ENCODE measurements at places on chromosomes 3 and 15.

DNA sequence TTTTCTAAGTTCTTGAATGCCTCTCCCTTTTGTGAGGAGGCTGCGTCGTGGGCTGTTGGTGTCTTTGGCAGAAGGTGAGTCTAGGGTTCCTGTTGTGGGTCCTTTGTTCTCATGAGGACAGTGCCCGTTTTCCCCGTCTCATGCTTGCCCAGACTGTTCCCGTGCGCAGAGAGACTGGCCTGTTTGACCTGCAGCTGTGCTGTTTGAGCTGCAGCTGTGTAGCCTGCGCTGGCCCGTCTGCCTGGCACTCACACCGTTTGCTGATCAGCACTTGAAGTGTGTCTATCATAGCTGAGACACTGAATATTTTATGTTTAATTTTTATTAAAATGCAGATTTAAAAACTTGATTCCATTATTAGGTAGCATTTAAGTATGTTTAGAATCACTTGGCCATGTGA, 9.9 kb downstream of the GOLGA6L2 start:
- DNase-seq = no peak

GRCh38 chr3:54251705-54252104, 129.4 kb downstream of the CACNA2D3 start:
- DNase-seq = no peak

DNA sequence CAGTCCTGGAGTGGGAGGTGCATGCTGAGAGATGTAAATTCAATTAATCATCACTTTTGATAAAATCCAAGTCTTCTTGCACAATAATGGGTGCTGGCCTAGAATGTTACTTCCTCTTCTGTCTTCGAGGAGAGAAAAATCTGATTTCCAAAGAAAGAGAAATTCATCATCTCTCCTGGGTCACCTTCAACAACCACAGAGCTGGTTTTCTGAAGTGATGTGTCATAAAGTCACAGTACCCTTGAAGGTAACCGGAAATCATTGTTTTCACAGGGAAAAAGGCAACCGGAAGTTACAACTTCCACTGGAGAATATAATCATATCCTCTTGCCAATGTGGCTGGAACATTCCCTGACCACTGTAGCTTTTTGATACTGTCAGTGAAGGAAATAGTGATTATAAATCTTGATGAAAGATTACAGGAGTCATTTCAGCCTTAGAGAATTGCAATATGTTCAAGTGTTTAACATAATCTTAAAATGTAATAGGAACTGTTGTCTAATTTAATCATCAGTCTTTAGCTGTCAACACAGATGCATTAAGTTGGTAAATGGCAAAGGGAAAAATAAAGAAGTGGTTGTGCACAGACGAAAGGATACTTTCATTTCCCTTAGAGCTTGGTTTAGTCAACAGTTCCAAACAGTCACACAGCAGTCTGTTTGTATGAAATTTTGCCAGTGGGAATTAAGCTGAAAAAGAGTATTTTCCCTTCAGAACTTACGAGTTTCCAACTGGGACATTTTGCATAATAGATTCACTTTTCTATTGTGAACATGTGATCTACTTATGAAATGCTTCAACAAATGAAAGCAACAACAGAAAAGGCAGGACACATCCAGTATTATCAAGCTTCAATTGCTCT, 106.5 kb upstream of the SLC4A7 start:
- no peak for DNase-seq

- DNase-seq = no peak
Observed at GRCh38 chr3:156024904-156025533, 95.4 kb upstream of the KCNAB1 start.

GRCh38 chr3:159994182-159994581, 5.5 kb downstream of the IL12A start:
- DNase-seq = no peak

- no peak for DNase-seq
Observed at GRCh38 chr3:172302203-172302602, 146.1 kb downstream of the GHSR start.

GRCh38 chr3:123672429-123673146, 87.7 kb upstream of the HACD2 start:
- DNase-seq = no peak

- DNase-seq = no peak
Observed at GRCh38 chr3:132317229-132317948, at the start of gene ACP3. Gene ACP3, plus strand, starts transcription at chr3:132317407. Its CDS starts 50 bp downstream, at chr3:132317457.

GRCh38 chr3:81974751-81975150, 213.3 kb upstream of the GBE1 start:
- DNase-seq = no peak

DNA sequence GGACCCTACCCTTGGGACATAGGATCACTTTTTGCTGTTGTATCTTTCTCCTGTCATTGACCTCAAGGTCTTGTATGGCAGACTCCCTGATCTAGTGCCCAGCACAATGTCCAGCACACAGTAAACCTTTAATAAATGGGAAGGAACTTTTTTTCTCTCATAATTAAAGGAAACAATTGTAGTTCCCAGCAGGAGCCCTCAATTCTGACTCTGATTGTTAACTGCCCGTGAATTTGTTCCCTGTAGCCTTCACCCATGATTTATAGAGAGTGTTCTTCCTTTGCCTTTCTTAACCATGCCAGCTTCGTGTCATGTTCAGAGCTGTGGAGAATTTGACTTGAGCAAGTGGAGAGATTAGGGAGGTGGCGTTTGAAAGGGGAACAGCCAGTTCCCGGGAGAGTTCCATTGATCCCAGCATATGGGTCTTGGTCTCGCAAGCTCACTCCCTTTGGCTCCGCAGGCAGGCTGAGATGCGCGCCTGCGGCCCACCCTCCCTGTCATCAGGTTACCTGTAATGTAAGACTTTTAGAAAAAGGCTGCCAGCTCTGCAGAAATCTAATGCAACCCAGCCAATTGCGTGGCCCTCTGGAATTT, 182.6 kb downstream of the TP63 start:
- no peak for DNase-seq

DNA sequence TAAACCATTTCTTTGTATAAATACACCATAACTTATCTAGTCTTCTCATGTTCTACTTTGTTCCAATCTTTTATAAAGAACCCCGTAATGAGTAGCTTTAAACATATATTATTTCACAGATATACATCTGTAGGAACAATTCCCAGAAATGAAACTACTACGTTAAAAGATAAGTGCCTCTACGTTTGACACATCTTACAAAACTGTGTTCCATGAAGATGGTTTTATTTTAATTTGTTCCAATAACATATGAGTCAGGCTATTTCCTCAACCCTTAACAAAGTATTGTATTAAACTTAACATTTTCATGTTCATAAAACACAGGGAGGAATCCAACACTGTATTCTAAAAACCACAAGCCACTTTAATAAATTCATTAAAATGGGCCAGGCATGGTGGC, 52.9 kb downstream of the TRPM7 start:
- no peak for DNase-seq

DNA sequence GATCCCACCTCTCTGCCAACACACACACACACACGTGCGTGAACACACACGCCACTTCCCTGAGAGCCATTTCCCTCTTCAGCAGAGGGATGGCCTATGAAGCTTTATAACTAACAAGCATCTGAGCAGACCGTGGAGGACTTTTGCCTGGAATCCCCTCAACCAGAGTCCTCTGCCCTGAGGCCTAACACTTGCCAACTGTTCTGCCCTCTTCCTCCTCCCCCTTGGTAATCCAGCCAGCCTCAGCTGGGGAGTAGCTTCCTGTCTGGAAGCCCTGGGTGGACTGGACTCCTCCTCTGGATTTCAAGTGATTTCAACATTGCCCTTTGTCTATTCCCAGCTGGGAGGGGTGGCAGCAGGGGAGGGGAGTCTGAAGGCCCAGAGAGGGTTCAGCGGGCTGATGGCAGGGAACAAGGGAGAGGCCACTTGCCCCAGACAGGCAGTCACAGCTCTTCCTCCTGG, 68.4 kb upstream of the HACD2 start:
- no peak for DNase-seq

DNA sequence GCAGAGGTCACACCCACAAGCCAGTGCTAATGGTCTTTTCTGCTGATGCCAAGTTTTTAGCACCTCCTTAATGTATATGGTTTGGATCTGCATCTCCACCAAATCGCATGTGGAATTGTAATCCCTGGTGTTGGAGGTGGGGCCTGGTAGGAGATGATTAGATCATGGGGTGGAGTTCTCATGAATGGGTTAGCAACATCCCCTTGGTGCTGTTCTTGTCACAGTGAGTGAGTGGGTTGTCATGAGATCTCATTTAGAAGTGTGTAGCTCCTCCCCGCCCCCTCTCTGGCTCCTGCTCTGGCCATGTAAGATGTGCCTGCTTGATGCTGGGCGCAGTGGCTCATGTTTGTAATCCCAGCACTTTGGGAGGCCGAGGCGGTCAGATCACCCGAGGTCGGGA, 37.3 kb upstream of the KLHL6 start:
- DNase-seq = no peak
